CD8-positive, alpha-beta T cell (primary cell): ENCODE measurements at places on chromosomes 12 and 14. TPM values are rescaled to one million over a fixed set of nuclear protein-coding genes. Genes with fewer than 3 reads are reported as not detected.
A peak's percentile ranks its signal among the peaks of the same experiment; 100 is the strongest.

GRCh38 chr14:104358528-104359300 is 220.3 kb downstream of the KIF26A start:
- no peak for DNase-seq

DNA sequence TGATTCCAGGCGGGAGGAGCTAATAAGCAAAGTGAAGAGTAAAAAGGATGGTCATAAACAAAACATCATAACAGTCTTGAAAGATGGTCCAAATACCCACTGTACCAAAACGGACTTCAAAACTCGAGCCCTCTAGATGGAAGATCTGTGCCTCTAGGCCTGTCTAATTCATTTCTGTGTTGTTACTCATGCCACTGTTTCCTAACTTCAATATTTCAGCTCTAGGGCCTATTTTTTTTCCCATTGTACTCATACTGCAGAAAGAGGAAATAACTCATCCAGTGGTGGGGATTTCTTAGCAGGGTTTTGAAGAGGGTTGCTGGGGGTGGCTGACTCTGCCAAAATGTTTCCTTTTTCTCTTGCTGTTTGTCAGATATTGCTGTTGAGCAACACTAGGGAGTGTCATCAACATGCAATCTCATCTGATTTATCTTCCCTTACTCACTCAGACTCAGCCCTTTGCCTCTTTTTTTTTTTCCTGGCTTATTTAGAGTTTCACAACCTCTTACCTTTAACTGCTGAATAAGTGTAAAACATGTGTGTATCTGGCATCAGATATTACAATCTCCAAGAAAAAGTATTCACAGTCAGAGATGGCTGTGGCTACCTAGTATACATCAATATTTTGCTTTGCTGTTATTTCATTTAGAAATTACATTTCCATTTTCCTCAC is 189.6 kb downstream of the DUSP6 start:
- no peak for DNase-seq

DNA sequence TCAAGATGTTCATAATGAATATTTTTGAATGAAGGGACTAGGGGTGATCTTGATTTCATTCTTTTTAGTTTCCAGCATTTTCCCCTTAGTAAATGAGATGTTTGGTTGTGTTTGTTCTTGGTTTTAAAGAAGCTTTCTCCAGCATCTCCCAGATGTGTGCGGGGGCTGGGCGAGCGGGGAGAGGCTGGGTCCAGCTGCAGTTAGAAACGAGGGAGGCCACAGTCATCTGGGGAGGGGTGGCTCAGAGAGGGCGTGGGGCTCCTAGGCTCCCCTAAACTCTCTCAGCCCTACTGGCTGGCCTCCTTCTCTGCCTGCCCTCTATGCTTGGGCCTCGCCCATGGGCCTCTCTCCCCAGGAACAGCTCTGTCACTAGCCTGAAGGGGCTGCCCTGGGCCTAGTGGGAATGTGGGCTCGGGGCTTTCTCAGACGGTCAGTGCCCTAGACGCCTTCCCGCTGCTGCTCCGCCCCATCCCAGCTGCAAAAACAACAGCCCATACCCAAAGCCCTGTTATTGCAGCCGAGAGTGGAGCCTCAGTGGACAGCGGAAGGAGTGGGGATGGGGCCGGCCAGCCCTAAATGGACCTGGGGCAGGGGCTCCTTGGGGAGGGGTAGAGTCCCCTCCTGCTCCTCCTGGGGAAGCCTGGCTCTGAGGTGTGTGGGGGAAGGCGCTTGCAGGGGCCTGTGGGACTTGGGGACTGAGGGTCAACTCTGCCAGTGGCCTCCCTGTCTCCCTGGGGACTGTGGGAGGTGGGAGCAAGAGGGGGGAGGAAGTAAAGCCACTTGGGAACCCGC is 18.3 kb upstream of the EIF2B2 start:
- DNase-seq = no peak

- DNase-seq = no peak
These were observed 19.5 kb downstream of the WSCD2 start for GRCh38 chr12:108148521-108149074.

GRCh38 chr14:102872020-102872419 is 50.4 kb upstream of the AMN start:
- peak; percentile 48 for DNase-seq

DNA sequence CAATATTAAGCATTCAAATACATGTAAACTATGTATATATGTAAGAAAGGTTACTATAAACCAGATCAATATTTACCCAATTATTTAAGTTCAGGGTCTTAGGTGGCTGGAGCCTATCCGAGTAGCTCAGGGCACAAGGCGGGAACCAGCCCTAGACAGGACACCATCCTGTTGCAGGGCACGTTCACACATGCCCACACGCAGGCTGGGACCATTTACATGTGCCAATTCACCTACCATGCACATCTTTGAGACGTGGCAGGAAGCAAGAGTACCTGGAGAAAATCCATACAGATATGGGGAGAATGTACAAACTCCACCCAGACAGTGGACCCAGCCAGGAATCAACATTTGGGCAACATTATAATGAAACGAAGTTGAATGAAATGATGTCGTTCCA is 263.0 kb upstream of the E2F7 start:
- no peak for DNase-seq

- DNase-seq = no peak
These were observed 186.6 kb upstream of the EEA1 start for GRCh38 chr12:93115646-93116045.

GRCh38 chr12:11959117-11959823 is 111.5 kb upstream of the BCL2L14 start:
- no peak for DNase-seq

DNA sequence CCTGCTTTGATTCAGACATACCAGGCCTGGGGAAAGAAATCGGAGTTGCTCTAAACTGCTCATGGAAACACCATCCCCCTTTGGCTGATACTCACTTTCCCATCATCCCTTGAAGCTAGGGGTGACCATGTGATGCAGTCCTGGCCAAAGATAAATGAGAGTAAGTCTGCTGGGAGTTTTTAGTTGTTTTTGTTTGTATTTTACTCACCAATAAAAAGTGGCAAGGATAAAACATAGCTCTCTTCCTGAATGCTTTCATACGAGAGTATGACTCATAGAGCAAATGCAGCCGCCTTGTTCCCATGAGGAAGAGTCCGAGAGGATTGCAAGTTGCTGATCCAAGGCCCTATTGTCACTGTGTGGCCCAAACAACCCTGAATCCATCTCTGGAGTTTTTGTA is 126.4 kb upstream of the TMEM132C start:
- DNase-seq = no peak

DNA sequence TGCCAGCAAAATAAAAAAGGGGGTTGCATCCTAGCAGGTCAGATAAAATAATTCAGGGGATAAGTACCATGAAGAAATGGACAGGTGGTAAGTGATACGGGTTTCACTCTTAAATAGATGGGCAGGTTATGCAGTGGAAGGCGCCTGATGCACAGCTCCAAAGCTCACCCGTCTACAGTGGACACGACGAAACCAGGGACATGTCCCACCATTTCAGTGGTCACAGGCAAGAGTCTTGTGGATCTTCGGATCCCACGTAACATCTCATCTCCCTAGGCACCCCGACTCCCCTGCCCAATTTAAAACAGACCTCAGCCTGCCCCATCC is 60.5 kb downstream of the DDX51 start:
- DNase-seq = no peak

GRCh38 chr14:43307836-43308235 is 1199.2 kb downstream of the FSCB start:
- no peak for DNase-seq

- peak; percentile 67 for DNase-seq
These were observed 2.5 kb downstream of the C12orf57 start for GRCh38 chr12:6946033-6946919.

DNA sequence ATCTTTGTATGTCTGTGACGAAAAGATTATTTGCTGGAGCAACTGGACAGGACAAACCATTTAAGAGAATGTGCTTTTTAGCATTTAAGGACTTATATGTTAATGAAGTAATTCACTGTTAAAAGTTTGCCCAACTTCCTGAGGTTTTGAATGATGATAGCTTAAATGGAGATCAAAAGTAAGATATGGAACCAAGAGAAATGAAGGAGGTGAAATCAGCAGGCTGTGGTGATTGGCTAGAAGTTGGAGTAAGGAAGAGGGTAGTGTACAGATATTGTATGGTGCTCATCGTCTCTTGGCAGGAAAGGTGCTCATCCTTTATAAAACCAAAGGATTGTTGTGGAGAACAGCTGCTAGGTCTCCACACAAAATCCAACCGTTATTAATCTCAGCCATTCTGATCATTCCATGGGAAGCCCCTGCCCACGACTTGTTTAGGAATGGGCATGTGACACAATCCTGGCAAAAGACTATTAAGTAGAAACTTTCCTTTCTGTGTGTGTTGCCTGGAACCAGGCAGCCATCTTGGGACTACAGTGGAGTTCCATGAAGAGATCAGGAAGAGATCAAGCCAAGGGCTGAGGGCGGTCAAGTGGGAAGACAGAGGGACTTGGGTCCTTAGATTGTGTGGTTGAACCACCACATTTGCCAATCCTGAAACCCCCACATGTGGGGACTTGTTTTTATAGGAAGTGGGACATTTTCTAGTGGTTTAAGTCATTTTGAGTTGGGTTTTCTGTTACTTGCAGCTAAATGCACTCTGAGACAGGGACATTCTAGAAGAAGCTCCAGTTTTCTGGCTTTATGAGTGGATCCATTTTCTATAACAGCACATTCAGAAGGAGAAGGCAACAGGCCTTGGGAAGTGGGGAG is 56.8 kb upstream of the CHST11 start:
- DNase-seq = no peak

DNA sequence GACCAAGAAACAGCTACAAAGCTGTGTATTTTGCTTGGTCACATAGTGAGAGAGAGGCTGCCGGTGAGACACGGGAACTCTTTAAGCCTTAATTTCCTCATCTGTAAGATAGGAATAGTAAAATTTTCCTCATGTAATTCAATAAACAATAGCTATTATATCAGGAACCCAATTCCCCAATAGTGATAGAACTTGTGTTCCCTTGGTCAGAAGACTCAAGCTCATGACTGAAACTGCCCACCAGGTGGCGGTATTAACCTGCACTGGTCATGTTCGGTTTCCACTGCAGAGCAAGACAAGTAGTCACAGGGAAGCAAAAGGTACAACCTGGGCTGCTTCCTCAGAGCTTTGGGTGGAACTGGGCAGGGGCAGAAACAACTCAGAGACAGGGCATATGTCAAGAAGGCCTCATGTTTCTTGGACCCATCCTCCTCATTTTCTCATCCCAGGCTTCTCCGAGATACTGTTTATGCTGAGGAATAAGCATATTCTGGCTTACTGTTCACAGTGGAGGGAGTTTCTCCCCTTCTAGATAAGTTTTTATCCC is 4.2 kb upstream of the AJUBA start:
- peak; percentile 81 for DNase-seq

DNA sequence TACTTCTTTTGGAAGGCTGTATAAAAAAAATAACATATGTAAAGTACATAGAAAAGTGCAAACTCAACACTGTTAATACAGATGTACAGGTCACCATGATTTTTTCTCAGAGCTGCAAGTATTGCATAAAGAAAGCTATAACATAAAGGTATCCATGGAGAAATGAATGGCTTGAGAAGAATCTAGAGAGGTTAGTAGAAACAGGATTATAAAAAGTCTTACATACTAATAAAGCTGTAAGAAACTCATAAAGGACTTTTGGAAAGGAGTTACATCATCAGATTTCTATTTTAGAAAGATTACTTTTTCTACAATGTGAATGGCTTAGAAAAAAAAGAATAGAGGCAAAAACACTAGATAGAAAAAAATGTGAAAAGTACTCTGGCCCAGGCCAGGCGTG is 46.4 kb downstream of the R3HDM2 start:
- no peak for DNase-seq

DNA sequence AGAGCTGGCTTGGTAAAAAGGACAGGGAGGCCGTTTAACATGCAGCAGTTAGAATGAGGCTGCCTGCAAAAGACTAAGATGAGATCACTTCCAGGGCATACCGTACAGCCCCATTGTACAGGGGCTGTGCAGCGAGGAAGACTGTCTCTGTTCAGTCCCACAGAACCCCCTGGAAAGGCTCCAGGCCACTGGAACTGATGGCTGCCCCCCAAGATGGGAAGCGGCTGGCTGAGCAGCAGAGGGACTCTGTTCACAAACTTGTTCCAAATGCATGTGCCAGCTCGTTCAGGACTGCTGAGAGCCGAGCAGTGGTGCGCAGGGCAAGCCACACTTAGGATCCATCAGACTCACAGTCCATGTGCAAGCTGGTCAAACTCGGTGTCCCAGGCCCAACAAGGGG is 82.9 kb downstream of the CHGA start:
- no peak for DNase-seq

DNA sequence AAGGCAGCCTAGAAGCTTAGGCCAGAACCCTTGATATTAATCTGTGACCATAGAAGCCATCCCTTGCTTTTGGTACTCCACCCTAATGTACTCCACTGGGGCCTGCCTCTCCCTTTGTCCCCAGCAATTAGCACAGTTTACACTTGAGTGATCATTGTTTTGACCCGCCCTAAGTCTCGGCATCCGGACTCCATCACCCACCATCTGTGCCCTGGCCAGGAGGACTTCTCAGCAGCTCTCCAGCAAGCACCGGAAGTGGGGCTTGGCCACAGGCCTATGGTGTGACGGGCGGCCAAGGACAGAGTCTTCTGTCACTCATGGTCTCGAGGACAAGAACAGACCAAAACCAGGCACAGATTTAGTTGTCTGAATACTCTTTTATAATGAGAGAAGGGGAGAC is 126.5 kb upstream of the NTF3 start:
- no peak for DNase-seq

The PTCSC3 gene
- not detected for total RNA-seq

The ATXN2 gene
- 16.2 TPM for total RNA-seq

The KLRC2 gene
- total RNA-seq = 2.8 TPM
